ENCODE measurements at places on chromosomes 2 and 18.

- no peak for DNase-seq
Observed at GRCh38 chr2:19776941-19777514, 124.8 kb downstream of the TTC32 start.

DNA sequence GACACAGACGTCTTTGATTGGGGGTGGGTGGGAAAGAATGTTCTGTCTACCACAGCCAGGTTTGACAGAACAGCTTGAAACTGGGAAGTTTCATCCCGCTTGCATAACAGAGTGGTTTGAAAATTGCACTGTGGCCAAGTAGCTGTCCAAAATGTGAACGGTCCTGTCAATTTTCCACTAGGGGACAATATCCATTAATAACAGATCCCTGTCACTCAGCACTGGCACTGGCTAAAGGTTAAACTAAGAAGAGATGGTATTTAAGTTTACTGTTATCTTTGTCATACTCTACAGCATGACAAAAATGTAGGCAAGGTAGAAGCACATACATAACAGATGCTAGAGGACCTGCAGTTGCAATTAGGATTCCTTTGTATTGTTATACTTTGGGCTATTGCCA lies 55.6 kb upstream of the ACMSD start:
- DNase-seq, result no peak

- DNase-seq, result no peak
Observed at GRCh38 chr18:68919900-68920299, 122.0 kb downstream of the CCDC102B start.

GRCh38 chr2:37555457-37555856 lies 116.0 kb downstream of the CDC42EP3 start:
- no peak for DNase-seq

Data from nephron progenitor cell (in vitro differentiated cells).